Left colon (tissue), 2 donors: ENCODE measurements at places on chromosomes 2 and 18. TPM values are rescaled to one million over a fixed set of nuclear protein-coding genes. Genes with fewer than 3 reads are reported as not detected.

The SULT1C2 gene
- total RNA-seq = 0.98 TPM

DNA sequence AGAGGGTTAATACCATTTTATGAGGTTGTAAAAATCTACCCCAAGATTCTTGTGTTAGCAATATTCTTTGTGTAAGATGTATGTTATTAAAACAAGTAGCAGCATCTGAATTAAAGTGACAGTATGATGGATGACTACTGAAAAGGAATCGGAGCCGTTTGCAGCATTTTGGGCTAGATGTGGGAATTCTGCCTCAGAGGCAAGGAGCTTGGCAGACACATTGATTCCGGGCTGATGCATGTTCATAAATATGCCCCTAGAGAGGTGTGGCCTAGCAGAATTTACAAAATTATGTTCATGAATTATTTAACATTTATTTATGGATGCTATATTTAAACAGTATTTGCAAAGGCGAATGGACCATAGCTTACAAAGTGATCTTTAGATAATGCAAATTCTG lies 389.0 kb upstream of the ETAA1 start:
- no peak for DNase-seq

The KLHL29 gene
- 4.6 TPM for total RNA-seq

The NTSR2 gene
- not detected for total RNA-seq

GRCh38 chr2:235599596-235600338 lies 105.9 kb downstream of the AGAP1 start:
- DNase-seq = no peak

GRCh38 chr2:157196956-157197355 lies 60.5 kb upstream of the GALNT5 start:
- DNase-seq = no peak

DNA sequence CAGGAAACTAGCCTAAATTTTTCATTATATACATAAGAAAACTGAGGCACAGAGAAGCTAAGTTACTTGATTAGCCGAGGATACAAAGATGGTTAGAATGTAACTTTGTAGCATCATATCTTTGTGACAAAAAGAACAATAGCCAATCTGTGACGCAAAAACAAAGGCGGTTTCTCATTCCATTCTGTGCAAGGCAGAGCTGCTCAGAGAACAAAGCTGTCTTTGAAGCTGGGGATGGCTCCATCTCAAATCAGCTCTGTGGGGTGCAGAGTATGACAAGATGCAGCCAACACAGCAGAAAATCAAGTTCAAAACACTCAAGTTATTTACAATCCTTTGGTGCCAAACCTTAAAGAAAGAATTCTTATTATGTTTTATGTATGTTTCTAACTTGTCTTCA lies 81.9 kb upstream of the VWC2L start:
- DNase-seq = no peak
